ENCODE measurements at places on chromosomes 1 and 21.
A peak's percentile ranks its signal among the peaks of the same experiment; 100 is the strongest.

DNA sequence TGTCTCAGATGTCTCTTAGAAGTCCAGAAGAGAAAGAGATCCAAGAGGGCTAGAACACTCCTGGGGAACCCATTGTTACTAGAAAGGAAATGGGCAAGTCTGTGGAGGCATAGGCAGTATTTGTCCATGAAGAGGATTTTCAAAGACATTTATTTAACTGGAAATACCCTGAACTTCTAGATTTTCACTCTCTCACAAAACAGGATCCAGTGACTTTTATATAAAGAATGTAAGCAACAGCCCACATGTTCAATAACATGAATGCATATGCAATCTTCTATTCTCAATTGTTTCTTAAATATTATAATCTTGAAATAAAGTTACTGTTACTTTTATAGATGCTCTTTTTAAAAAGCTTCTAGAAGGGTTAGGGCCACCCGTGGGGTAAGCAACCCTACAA is 53.4 kb downstream of the TBX15 start:
- no peak for DNase-seq

GRCh38 chr21:46208761-46209721 is 19.5 kb downstream of the LSS start:
- DNase-seq = no peak

DNA sequence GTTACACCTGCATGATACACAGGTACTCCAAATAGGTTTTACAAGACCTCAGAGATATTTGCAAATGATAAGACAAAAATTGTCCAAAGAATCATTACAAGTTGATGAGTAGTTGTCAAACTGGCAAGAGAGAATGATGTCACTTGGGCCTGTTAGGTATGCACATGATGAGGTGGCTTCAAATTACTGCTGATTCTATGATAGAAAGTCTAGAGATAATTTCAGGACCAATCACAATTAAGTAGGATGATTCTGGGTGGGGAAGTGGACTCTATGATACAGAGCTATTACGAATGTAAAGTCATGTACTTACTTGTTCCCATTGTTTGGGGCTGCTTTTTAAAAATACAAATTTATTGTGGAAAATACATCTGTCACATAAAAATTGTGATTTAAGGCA is 5.2 kb upstream of the SPRR1B start:
- no peak for DNase-seq

DNA sequence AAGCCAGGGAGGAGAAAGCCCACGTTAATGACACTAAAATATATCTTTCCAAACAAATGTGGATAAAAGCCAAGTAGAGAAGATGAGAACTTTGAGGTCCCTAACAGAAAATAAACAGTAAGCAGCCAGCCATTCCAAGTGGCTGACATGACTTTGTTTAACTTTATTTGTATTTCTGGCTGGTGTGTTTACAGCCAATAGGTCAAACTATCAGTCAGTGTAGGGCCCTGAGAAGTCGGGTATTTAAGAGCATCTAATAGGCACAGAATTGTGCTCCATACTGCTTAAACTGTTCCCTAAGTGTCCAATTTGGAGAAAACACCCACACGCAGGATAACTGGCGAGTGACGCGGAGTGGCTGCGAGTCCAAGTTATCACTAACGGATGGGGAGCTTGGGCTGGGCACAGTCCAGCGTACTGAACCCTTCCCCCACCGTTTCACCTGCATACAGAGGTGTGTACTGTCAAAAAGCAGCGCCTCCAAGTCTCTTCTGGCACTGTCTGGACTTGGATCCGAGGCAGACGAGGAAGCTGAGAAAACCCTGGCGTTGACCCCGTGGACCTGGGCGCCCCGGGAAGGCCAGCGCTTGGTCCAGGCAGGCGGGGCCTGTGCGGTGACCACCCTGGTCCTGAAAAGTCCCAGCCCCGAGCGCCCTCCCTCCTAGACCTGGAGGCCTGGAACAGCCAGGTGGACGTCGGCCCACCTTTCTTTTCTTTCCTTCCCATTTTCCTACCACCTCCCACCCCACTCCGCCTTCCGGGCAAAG is 662 bp upstream of the LGALS8 start:
- DNase-seq = no peak

GRCh38 chr1:43367026-43367903 is 546 bp downstream of the ELOVL1 start:
- DNase-seq = peak; percentile 27

DNA sequence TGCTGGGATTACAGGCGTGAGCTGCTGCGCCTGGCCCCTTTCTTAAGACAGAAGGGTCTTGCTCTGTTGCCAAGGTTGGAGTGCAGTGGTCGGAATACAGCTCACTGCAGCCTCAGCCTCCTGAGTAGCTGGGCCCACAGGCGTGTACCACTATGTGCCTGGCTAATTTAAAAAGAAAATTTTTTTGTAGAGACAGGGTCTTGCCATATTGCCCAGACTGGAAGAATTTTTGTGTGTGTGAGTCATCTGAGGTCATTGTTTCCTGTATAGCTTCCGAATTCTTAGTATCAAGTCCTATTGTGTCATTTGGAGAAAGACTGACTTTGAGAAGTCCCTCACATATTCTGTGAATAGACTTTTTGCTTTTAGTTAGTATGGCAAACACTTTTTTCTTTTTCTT is 4.7 kb downstream of the SZRD1 start:
- no peak for DNase-seq

- DNase-seq = no peak
Measured at GRCh38 chr1:232105561-232105960, 479.0 kb downstream of the DISC1 start.

All from stimulated activated CD4-positive, alpha-beta T cell treated with anti-CD3 and anti-CD28 coated beads, Interleukin-1b, Interleukin-23, amount 100 ng/mL, for 4 hours (primary cell).